ENCODE measurements at places on chromosomes 4 and X.
A peak's percentile ranks its signal among the peaks of the same experiment; 100 is the strongest.

DNA sequence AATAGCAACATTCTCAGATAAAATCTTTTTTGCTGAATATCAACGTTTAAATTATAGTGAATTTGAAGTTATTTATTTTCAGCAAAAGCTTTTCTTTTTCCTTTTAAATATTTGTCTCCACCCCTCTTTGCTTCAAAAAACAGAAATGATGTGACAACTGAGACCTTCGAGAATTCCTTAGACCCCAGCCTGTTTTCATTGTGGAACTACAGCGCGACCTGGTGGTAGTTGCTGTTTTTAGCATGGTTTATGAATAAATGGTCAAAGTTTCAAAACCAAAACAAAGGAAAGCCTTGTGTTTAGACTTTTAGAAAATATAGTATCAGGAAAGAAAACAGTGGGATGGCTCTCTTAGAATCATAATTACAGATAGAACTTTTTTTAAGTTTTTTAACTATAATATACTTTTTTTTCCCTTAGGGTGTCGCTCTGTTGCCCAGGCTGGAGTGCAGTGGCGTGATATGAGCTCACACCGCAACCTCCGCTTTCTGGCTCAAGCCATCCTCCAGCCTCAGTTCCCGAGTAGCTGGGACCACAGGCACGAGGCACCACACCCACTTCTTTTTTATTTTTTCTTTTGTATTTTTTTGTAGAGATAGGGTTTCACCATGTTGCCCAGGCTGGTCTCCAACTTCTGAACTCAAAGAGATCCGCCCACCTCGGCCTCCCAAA lies 26.8 kb upstream of the TMEM184C start:
- peak; percentile 81 for DNase-seq

DNA sequence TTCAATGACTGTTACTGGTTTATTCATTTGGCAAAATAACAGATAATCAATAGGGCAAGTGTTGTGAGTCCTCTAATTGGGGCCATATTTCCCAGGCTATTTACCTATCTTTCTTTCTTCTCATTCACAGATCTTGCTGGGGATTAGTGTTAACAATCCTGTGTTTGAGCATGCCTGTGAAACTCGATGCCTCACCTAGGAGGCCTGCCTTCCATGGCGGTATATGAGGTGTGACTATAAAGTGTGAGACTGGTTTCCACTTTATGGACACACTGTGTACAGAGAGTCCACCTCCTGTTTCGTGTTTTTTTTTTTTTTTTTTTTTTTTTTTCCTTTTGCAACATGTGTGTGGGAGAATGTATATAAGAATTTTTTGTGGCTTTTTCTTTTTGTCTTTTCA lies 199.3 kb downstream of the BMPR1B start:
- DNase-seq, result no peak

- DNase-seq, result no peak
These were observed 163.2 kb downstream of the APBB2 start for GRCh38 chr4:41050880-41051775.

DNA sequence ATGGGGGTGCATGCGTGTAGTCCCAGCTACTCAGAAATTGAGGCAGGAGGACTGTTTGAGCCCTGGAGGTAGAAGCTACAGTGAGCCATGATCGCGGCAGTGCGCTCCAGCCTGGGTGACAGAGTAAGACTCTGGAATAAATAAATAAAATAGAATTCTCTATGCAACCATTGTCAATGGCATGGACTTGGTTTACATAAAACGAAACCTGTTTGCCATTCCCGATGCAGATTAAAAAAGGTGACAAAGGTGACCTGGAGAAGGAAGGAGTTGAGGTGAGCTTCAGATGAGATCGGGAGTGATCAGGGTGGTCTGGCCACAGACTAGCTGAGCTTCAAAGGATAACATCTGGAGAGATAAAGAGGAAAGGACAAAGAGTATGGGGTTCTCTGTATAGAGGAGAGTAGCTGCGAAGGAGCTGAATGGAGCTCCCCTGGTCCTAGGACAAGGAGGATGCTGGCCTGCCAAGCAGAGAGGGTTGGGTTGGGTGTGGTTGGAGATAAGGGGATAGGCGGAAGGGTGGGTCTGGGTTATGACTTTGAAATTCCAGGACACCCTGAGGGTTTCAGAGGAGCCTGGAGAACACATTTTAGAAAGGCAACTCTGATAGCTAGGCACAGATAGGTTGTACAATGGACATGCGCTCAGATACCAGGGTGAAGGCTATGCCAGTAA lies 98.6 kb downstream of the RBM47 start:
- no peak for DNase-seq

- DNase-seq, result no peak
These were observed 2.9 kb upstream of the OTUD5 start for GRCh38 chrX:48960291-48960690.

DNA sequence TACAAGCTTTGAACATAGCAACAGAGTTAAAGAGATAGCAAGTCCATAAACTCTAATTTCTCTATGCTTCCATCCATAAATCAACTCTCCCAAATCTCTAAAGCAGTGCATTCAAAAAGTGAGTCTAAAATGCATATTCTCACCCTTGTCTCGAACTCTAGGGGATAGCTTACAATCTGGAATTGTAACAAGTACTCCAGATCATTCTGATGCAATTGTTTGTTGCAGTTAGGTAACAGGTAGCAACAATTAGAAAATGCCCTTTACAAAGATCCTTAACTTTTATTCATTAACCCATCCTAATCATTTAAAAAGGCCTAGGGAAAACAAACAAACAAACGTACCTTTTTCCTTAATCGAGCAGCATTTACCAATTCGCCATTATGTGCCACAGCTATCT lies 18.9 kb upstream of the AASDH start:
- no peak for DNase-seq

- no peak for DNase-seq
These were observed 558.8 kb upstream of the GRIA3 start for GRCh38 chrX:122625239-122625638.

GRCh38 chr4:118683513-118683912 lies 1.7 kb upstream of the METTL14 start:
- peak; percentile 4 for DNase-seq

DNA sequence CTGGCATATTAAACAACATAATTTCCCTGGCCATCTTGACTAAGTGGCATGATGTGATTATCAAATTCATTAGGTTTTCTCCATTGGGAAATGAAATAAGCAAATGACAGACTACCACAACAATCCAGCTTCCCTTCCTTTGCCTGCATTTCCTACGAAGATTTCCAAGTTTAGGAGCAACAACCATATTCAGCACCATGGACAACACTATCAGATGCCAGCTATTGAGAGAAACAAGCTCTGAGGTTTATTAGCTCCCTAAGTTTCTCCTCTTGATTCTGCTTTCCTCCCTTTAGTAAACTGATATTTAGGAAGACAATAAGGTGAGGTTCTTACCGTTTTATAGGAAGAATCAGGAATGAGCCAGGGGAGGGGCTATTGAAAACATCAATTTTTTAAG lies 36.2 kb downstream of the DCX start:
- DNase-seq, result peak; percentile 2

DNA sequence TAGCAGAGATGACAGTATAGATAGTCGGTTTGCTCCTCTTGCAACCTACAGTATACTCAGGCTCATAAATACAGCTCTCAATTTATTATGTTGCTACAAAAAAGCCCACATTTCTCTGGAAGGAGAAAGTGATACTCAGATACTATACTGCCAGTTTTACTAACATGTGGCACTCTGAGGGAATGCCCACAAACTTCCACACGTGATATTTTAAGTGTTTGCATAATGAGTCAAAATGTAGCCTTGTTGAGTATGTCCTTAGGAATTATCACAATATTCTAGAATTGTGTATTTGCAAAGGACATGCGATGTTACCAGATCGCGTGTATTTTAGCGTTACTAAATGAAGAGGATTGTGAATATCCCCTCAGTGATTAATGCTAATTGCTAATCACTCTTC lies 929.1 kb downstream of the STIM2 start:
- DNase-seq, result no peak

DNA sequence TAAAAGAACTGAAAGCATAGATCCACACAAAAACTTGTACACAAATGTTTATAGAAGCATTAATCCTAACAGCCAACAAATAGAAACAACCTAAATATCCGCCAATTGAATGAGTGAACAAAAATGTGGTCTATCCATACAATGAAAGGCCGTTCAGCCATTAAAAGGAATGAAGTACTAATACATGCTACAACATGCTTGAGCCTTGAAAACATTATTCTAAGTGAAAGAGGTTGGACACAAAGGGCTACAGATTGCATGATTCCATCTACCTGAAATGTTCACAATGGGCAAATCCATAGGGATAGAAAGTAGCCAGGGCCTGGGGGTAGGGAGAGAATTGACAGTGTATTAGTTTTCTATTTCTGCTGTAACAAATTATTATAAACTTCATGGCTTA lies 169.2 kb downstream of the SPCS3 start:
- no peak for DNase-seq

- DNase-seq, result peak; percentile 88
These were observed 14.1 kb upstream of the MGST2 start for GRCh38 chr4:139651282-139652194.

DNA sequence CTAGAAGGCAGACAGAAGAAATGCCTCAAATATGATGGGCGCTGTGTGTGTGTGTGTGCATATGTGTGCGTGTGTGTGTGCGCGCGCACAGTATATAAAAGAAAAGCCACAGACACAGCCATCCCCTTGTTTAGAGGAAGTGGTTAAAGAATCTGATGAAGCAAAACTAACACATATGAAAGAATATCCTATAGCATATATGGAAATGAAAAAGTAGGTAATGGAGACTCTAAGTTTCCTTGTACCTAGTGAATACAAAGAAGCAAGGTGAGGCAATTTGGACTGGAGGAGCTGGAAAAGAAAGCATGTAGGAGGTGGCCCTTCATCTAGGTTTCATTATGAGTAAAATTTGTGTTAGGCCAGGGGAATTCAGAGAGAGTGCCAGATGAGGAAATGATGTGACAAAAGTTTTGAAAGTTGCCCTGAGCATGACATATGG lies 58.6 kb upstream of the MCF2 start:
- no peak for DNase-seq

- peak; percentile 31 for DNase-seq
These were observed 107.7 kb downstream of the APOOL start for GRCh38 chrX:85111347-85111746.

DNA sequence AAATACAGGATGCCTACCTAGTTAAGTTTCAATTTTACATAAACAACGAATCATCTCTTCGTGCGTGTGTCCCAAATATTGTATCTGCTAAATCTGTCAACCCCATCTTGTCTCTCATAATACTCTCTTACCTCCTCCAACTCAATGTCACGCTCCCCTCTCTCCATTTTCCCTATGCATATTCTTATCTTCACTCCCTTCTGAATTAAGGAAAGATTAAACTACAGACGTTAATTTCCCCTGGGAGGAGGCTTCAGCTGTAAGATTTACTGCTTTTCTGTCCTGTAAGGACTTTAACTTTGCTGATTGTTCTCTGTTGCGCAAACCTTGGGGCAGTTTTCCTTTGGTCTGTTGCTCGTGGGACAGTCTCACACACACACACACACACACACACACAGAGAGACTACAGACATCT lies 455 bp upstream of the ABCB7 start:
- DNase-seq, result peak; percentile 20

DNA sequence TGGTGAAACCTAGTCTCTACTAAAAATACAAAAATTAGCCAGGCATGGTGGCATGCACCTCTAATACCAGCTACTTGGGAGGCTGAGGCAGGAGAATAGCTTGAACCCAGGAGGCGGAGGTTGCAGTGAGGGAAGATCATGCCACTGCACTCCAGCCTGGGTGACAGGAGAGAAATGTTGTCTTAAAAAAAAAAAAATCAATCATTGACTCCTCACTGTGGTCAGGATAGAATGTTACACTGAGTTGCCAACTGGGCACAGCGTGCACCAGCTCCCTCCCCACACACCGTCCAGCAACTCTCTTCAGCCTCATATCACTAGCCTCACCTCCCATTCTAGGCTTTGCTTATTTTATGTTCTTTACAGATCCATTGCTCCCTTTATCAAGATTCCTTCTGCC lies 79.5 kb downstream of the CHRNA9 start:
- DNase-seq, result no peak

DNA sequence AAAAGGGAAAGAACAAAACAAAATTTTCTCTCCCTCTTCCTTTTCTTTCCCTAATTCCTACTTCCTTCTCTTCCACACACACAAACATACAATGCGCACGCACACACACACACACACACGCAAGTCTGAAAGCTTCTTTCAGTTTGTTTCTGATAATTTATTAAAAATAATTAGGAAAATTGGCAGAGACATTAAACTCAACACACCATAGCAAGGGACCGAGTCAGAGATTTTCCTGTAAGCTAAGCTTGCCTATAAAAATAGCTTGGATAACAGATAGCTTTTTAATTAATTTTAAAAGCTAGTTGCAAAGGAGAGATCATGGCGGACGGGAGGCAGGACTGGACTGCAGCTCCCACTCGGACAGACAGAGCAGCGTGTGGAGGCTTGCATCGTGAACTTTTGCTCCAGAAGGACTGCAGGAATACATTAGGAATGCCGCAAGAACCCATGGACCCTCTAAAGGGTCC lies 92.6 kb upstream of the MAPK10 start:
- DNase-seq, result no peak

GRCh38 chrX:40202456-40202855 lies 104.7 kb upstream of the BCOR start:
- no peak for DNase-seq

GRCh38 chr4:177451108-177451500 lies 8.9 kb upstream of the AGA start:
- DNase-seq, result no peak

DNA sequence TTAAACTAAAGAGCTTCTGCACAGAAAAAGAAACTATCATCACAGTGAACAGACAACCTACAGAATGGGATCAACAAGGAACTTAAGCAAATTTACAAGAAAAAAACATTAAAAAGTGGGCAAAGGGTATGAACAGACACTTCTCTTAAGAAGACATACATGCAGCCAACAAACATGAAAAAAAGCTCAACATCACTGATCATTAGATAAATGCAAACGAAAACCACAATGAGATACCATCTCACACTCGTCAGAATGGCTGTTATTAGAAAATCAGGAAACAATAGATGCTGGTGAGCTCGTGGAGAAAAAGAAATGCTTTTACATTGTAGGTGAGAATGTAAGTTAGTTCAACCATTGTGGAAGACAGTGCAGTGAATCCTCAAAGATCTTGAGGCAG lies 27.8 kb downstream of the PAPSS1 start:
- no peak for DNase-seq

GRCh38 chrX:130778773-130779172 lies 124.2 kb downstream of the ENOX2 start:
- DNase-seq, result no peak

DNA sequence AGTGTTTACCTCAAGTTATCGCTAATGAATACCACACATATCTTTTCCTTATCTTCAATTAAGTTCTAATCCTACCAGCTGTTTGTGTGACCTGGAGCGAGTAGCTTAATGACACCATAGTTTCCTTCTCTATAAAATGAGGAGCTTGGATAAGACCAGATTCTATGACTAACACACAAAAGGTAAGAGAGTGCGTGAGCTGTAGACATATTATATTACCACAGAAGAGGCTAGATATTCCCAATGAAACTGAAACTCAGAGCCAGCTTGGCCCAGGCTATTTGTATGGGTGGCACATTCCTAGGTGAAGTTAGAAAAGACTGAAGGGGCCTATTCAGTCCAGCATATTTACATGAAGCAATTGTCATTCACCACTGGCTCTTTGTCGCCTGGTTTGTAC lies 30.2 kb downstream of the ASB5 start:
- DNase-seq, result peak; percentile 23
